ENCODE measurements at places on chromosomes 7 and 10.
A peak's percentile ranks its signal among the peaks of the same experiment; 100 is the strongest.

DNA sequence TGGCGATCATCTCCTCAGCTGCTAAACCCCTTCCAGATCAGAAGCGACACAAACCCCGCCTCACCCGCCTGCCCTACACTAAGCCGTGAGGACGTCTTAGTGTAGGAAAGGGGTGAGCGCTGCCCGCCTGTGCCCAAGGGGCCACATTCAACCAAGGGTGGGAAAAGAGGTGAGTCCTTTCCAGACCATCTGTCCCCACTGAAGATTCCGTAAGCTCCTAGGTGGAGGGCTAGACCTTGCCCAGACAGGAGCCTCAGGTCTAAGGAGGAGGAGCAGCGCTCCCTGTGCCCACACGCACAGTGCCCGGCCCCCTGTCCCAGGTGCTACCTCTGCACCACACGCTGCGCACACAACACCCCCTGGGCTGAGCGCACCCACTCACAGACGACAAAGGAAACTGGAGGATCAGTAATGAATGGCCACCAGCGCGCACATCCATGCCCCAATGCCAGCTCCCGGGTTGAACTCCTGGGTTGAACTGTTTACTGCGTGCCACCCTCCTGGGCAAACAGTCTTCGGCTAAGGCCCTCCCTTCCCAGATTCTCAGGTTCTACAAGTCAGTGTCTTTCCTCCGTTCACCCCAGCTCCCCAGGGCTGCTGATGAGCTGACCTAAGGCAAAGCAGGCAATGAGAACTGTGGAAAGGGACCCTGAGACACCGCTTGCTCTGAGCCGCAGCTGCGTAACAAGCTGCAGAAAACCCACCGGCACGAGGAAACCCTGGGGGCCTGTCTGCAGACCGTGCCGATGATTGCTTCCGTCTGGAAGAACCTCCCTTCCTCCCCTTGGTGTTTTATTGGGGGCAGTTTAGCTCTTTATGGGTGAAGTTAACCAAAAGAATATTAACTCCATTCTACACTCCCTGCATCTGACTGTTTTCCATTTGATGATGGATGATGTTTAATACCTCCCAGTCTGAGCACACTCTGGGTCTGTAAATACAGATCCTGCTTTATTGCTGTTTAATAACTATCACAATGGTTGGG, 185.9 kb downstream of the MAD1L1 start:
- H3K4me3 ChIP-seq: no peak overlapping the region
- no peak for DNase-seq
- H3K27ac ChIP-seq: no peak overlapping the region

DNA sequence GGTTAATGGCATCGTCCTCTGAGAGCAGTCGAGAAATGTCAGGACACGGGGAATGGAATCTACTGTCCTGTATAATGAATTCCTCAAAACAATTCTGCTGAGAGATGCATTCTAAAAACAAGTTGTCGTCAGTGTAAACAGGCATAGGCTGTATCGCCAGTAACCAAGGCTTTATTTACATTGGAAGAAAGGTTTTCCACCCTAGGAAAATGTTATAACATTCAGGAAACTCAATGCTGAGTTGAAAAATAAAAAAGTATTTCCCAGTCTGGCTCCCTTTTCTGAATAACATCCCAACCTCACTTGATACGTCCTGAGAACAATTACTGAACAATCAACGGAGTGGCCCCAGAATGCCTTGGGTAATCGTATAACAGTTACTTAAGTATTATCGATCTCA, 79.6 kb upstream of the UCN3 start:
- no peaks in the 10 kb centered on the region for H3K36me3 ChIP-seq
- H3K4me1 ChIP-seq: no peaks in the 10 kb centered on the region
- no peak overlapping the region for H3K27ac ChIP-seq
- peaks cover 22% of the 10 kb centered on the region for H3K27me3 ChIP-seq

GRCh38 chr10:93267521-93267920, 193.8 kb downstream of the CYP26A1 start:
- H3K27ac ChIP-seq: no peak overlapping the region
- no peaks in the 10 kb centered on the region for H3K27me3 ChIP-seq
- peaks cover 3% of the 10 kb centered on the region for H3K36me3 ChIP-seq

DNA sequence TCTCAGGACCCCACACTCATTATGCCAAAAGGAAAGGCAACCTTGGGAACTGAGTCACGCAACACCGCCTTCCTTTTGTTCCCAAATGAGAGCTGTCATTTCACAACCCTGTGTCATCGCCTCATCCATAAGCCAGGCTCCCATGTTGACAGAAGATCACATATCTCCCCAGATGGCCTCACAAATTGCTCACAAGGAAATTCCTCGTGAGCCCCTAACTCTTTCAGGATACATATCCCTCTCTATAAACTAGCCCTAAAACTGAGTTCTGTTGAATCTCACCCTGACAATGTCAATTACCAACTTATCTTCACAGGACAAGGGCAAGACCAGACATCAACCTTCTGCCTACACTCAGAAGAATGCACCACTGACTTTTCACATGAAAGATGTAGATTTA, 22.6 kb downstream of the CCDC3 start:
- DNase-seq: no peak
- H3K4me3 ChIP-seq: no peak overlapping the region
- H3K36me3 ChIP-seq: no peaks in the 10 kb centered on the region
- H3K4me1 ChIP-seq: peaks cover 19% of the 10 kb centered on the region

- H3K4me1 ChIP-seq: no peaks in the 10 kb centered on the region
- H3K27me3 ChIP-seq: peaks cover 2% of the 10 kb centered on the region
- H3K4me3 ChIP-seq: no peak overlapping the region
- H3K36me3 ChIP-seq: no peaks in the 10 kb centered on the region
Observed at GRCh38 chr10:96478355-96478754, 35.4 kb downstream of the TLL2 start.

DNA sequence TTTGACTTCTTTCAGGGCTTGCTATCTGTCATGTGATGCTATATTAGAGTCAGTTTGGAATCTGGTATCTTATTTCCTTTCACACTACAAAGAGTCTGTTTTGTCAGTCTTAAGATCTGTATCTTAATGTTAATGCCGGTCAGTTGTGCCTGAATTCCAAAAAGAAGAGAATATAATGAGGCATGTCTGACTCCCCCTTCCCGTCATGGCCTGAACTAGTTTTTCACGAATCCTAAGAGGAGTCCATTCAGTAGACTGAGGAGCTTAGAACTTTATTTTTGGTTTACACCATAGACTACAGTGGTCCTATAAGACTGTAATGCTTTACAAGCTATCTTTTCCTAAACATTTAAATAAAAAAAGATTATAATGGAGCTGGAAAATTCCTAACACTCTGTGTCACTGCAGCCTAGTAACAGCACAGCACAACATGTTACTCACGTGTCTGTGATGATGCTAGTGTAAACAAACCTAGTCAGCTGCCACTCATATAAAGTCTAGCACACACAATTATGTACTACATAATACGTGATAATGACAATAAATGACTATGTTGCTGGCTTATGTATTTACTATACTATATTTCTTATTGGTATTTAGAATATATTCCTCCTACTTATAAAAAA, 50.6 kb downstream of the VPS41 start:
- peak overlapping the region; percentile 92 for H3K27ac ChIP-seq
- no peaks in the 10 kb centered on the region for H3K27me3 ChIP-seq
- H3K4me3 ChIP-seq: no peak overlapping the region
- peaks cover 17% of the 10 kb centered on the region for H3K4me1 ChIP-seq
- peaks cover 16% of the 10 kb centered on the region for H3K36me3 ChIP-seq

DNA sequence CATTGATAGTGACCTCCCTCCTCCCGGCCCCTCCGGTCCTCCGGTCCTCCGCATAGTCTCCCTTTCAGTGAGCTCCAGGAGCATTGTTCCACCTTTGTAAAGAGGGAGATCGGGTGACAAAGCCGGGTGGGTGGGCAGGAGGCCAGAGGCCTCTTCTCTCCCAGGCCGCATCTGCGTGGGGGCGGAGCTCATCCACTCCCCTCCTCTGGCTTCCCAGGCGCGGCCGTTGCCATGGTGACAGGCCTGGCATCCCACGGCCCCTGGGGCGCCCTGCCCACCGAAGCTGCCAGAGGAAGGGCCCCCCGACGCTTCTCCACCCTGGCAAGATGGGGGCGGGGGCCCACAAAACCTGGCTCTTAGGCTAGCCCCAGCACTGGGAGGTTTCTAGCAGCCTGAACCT, 4.4 kb upstream of the FZD9 start:
- H3K36me3 ChIP-seq: no peaks in the 10 kb centered on the region
- DNase-seq: no peak
- H3K27ac ChIP-seq: no peak overlapping the region
- H3K4me1 ChIP-seq: peaks cover 12% of the 10 kb centered on the region

DNA sequence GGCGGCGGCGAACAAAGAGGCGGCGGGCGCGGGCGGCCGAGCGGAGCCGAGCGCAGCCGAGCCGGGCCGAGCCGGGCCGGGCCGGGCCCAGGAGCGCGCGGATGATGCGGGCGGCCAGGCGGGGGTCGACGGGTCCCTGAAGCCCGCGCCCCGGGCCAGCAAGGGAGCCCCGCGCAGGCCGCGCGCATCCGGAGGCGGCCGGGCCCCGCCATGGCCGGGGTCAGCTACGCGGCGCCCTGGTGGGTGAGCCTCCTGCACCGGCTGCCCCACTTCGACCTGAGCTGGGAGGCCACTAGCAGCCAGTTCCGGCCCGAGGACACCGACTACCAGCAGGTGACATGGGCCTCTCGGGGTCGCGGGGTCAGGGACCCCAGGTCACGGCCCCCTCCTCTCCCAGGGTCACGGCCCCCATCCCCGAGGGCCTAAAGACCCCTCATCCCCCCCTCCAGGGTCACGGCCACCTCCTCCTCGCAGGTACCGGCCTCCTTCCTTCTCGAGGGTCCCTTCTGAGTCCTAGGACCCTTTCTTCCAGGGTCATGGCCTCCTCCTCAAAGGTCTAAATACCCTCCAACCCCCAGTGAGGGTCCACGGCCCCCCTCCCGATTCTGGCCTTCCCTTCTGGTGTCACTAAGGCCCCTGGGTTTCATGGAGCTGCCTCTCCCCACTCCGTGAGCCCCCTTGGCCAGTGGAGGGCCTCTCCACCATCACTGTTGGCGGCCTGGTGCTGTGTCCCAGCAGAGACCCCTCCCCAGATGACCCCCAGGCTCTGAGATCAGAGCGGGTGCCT, at the start of gene TTYH3:
Gene TTYH3, plus strand, starts transcription at position 41 of the 787 bp plus-strand sequence. Its CDS starts 170 bp downstream, at position 211.
- H3K4me3 ChIP-seq: peak within 1 kb of the TSS; percentile 94
- H3K4me1 ChIP-seq: peaks cover 51% of the 10 kb centered on the region
- H3K36me3 ChIP-seq: peaks cover 2% of the 10 kb centered on the region
- no peak for DNase-seq
- H3K27me3 ChIP-seq: no peaks in the 10 kb centered on the region
- peak within 1 kb of the TSS; percentile 97 for H3K27ac ChIP-seq

- H3K27me3 ChIP-seq: no peaks in the 10 kb centered on the region
- DNase-seq: no peak
- H3K27ac ChIP-seq: no peak overlapping the region
- no peaks in the 10 kb centered on the region for H3K36me3 ChIP-seq
Observed at GRCh38 chr7:46160861-46161260, 239.8 kb upstream of the IGFBP3 start.

- H3K4me1 ChIP-seq: peaks cover 56% of the 10 kb centered on the region
- H3K27ac ChIP-seq: peak overlapping the region; percentile 90
- no peak overlapping the region for H3K4me3 ChIP-seq
Observed at GRCh38 chr10:113958631-113959382, 84.9 kb upstream of the ADRB1 start.

- no peak overlapping the region for H3K4me3 ChIP-seq
- H3K4me1 ChIP-seq: peaks cover 17% of the 10 kb centered on the region
- no peaks in the 10 kb centered on the region for H3K27me3 ChIP-seq
- no peak for DNase-seq
- H3K27ac ChIP-seq: no peak overlapping the region
- peaks cover 10% of the 10 kb centered on the region for H3K36me3 ChIP-seq
Observed at GRCh38 chr7:74332373-74333176, 43.4 kb downstream of the CLIP2 start.

DNA sequence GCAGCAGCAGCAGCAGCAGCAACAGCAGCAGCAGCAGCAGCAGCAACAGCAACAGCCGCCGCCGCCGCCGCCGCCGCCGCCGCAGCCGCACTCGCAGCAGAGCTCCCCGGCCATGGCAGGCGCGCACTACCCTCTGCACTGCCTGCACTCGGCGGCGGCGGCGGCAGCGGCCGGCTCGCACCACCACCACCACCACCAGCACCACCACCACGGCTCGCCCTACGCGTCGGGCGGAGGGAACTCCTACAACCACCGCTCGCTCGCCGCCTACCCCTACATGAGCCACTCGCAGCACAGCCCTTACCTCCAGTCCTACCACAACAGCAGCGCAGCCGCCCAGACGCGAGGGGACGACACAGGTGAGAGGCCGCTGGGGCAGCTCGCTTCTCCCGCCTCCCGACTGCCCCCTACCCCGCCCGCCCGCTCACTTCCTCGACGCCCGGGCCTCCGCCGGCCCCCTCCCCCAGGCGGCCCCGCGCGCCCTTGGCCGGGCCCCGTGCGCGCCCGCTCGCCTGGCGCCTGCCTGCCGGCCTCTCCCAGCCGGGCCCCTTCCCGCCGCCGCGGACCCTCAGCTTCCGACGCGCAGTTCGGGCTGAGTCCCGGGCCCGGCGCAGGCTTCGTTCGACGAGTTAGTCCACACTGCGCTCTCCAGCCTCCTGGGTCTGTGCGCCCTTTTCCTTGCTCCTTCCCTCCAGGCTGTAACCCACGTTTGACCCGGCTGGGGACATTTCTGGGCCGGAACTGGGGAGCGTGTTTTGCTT, 882 bp downstream of the DLX6 start:
- no peaks in the 10 kb centered on the region for H3K36me3 ChIP-seq
- peaks cover 25% of the 10 kb centered on the region for H3K4me1 ChIP-seq
- H3K27me3 ChIP-seq: peaks cover 79% of the 10 kb centered on the region
- peak overlapping the region; percentile 76 for H3K4me3 ChIP-seq
- H3K27ac ChIP-seq: peak overlapping the region; percentile 80
- no peak for DNase-seq

- no peaks in the 10 kb centered on the region for H3K36me3 ChIP-seq
- no peak overlapping the region for H3K4me3 ChIP-seq
- H3K27me3 ChIP-seq: no peaks in the 10 kb centered on the region
- no peak for DNase-seq
- peaks cover 6% of the 10 kb centered on the region for H3K4me1 ChIP-seq
- H3K27ac ChIP-seq: no peak overlapping the region
Observed at GRCh38 chr7:94999069-94999351, 91.6 kb downstream of the PPP1R9A start.

DNA sequence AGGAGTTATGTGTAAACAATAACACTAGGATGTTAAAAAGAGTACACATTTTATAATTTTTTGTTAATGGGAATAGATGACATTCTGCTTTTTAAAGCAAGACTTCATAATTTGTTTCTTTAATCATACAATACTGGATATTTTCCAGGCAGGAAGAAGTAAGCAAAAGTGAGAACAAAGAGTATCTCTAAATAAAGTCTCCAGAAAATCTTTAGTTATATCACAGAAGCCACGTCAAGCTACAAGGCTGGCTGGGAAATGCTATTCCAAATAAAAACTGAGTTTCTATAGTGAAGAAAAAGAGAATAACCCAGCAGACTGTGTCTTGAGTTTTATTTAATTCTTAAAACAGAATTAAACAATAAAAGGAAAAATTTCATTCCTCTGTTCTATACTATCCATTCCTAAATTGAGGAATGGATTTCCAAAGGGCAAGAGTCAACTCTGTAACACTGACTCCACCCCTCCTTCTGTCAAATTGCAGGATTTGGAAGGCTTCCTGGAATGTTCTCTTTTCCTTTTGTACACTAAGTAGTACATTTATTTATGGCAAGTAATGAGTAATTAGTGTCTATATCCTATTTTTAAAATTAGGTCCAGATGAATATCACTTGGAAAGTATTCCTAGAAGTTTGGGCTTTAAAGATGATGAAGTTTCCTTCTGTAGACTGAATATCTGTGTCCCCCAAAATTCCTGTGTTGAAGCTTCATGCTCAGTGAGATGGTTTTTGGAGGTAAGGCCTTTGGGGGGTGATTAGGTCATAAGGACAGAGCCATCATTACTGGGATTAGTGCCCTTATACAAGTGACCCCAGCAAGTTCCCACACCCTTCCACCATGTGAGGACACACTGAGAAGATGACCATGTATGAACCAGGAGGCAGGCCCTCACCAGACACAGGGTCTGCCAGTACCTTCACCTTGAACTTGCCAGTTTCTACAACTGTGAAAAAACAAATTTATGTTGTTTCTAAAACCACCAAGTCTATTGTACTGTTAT, 290.9 kb downstream of the CRPPA start:
- H3K36me3 ChIP-seq: peaks cover 2% of the 10 kb centered on the region
- H3K4me3 ChIP-seq: peak overlapping the region; percentile 15
- no peaks in the 10 kb centered on the region for H3K27me3 ChIP-seq
